Large intestine (tissue), 12 donors: ENCODE measurements at places on chromosomes 12 and 14.

GRCh38 chr14:90641615-90642243, 174.5 kb downstream of the TTC7B start:
- H3K27me3 ChIP-seq = no peaks in the 10 kb centered on the region
- H3K4me3 ChIP-seq = no peak overlapping the region
- no peaks in the 10 kb centered on the region for H3K36me3 ChIP-seq
- H3K27ac ChIP-seq = peak overlapping the region; percentile 49
- H3K4me1 ChIP-seq = peaks cover 13% of the 10 kb centered on the region
- no peak for DNase-seq

- no peak for DNase-seq
- H3K36me3 ChIP-seq = no peaks in the 10 kb centered on the region
- H3K27me3 ChIP-seq = no peaks in the 10 kb centered on the region
Measured at GRCh38 chr12:39427360-39427808, 15.5 kb downstream of the KIF21A start.

DNA sequence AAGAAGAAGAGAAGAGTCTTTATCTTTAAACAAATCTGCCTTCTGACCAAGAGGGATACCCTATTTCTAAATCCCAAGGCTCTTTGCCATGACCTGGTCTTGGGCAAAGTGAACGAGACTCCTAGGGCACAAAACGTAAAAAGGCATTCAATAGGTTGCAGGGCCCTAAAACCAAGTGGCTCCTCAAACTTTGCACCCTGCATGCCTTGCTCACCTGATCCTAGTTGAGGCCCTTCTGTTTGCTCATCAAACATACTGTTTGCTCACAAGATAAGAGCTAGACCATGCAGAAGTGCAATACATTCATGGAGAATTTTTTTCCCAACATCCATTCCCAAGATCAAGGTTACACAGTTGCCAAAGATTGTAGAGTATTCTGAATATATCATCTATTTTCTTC, 7.9 kb upstream of the PRH1 start:
- H3K4me3 ChIP-seq = no peak overlapping the region
- peak; percentile 61 for DNase-seq
- H3K36me3 ChIP-seq = no peaks in the 10 kb centered on the region
- H3K27me3 ChIP-seq = no peaks in the 10 kb centered on the region
- peak overlapping the region; percentile 26 for H3K27ac ChIP-seq

- no peaks in the 10 kb centered on the region for H3K27me3 ChIP-seq
- H3K4me3 ChIP-seq = no peak overlapping the region
- no peak overlapping the region for H3K27ac ChIP-seq
- DNase-seq = no peak
- no peaks in the 10 kb centered on the region for H3K4me1 ChIP-seq
- peaks cover 4% of the 10 kb centered on the region for H3K36me3 ChIP-seq
Measured at GRCh38 chr12:71555191-71555590, 108.5 kb downstream of the ZFC3H1 start.

- peaks cover 19% of the 10 kb centered on the region for H3K4me1 ChIP-seq
- H3K4me3 ChIP-seq = no peak overlapping the region
- H3K27ac ChIP-seq = no peak overlapping the region
Measured at GRCh38 chr12:27009881-27010301, 4.3 kb downstream of the TM7SF3 start.

GRCh38 chr12:94202245-94203180, 54.1 kb downstream of the PLXNC1 start:
- H3K36me3 ChIP-seq = no peaks in the 10 kb centered on the region
- H3K27me3 ChIP-seq = no peaks in the 10 kb centered on the region
- H3K4me1 ChIP-seq = no peaks in the 10 kb centered on the region
- H3K27ac ChIP-seq = no peak overlapping the region

DNA sequence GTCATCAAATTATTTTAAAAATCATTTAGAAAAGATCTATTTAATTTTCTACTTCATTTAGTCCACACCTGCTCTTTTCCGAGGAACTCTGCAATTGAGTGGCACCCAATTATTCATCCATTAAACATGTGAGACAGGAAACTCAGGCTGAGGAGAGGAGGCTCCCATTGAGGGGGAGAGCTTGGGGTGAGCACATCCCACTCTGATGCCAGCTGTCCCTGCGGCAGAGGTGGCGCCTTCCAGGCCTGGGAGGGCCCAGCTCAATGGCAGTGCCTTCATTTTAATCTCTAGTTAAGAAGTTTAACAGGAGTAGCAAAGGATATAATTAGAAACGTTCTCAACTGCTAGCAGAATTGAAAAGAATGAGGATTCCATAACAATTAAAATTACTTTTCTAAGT, 92.0 kb downstream of the ITPR2 start:
- no peak for DNase-seq
- H3K27me3 ChIP-seq = no peaks in the 10 kb centered on the region
- no peak overlapping the region for H3K27ac ChIP-seq
- H3K4me3 ChIP-seq = no peak overlapping the region
- no peaks in the 10 kb centered on the region for H3K4me1 ChIP-seq

GRCh38 chr12:30927222-30927611, 669 bp downstream of the TSPAN11 start:
- no peaks in the 10 kb centered on the region for H3K36me3 ChIP-seq
- H3K4me3 ChIP-seq = no peak overlapping the region
- no peak overlapping the region for H3K27ac ChIP-seq

GRCh38 chr14:21997300-21997699, 323.7 kb upstream of the OR4E1 start:
- H3K4me3 ChIP-seq = no peak overlapping the region
- DNase-seq = no peak
- no peaks in the 10 kb centered on the region for H3K36me3 ChIP-seq

- H3K36me3 ChIP-seq = no peaks in the 10 kb centered on the region
- H3K27me3 ChIP-seq = no peaks in the 10 kb centered on the region
- H3K4me1 ChIP-seq = no peaks in the 10 kb centered on the region
- no peak for DNase-seq
- no peak overlapping the region for H3K4me3 ChIP-seq
Measured at GRCh38 chr14:96398432-96398831, 6.5 kb downstream of the AK7 start.

DNA sequence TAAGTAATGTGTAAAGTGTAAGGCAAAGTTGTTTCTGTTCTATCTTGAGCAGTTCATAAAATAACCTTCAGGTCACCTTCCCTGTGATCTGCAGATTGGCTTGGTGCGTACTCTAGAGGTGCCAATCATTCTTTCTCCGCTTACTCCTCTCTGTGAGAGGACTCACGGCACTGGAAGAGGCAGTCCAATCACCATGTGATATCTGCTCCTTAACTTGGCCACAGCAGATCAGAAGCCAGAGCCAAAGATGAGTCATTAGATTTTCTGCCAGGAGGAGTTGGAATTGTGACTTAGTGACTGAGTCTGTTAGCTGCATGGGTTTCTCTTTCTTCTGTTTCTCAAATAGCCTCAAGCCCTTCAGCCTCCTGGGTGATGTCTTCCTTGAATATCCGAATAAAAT, 165.5 kb downstream of the SLC41A2 start:
- no peak for DNase-seq
- no peaks in the 10 kb centered on the region for H3K36me3 ChIP-seq
- no peaks in the 10 kb centered on the region for H3K27me3 ChIP-seq
- H3K4me3 ChIP-seq = no peak overlapping the region

DNA sequence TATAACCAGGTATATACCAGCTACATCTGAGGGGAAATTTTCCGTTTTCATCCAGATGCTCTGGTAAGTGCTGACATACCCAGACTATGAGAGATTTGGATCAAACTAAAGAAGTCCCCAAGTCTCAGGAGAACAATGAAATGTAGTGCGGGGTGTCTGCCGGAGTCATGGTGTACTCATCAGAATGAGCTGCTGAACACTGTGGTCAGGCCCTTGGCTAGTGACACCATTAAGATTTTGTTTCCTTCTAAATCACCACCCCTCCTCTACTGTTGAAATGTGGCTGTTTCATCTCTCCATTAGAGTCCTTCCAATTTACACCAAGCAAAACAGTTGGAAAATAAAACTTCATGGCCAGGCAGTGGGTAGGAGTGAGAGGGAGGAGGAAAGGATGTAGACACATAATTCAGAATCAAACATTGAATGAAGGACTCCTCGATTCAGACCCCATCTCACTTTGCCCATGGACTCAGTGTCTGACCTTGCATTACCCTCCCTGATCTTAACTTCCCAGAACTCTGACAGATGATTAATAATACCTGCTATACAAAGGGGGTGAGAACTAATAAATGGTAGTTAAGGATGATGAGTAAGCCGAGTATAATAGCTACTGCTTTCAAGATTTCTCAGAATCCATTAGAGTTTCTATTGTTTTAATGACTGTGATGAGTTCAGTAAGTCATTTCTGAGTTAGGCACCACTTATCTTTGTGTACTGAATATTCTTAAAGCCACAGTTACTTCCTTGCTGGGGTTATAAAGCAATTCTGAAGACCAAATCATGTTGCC, 127.4 kb downstream of the CRADD start:
- no peaks in the 10 kb centered on the region for H3K36me3 ChIP-seq
- H3K27ac ChIP-seq = peak overlapping the region; percentile 13
- no peaks in the 10 kb centered on the region for H3K4me1 ChIP-seq
- no peak overlapping the region for H3K4me3 ChIP-seq
- DNase-seq = no peak

- no peaks in the 10 kb centered on the region for H3K36me3 ChIP-seq
- no peak overlapping the region for H3K27ac ChIP-seq
- no peak for DNase-seq
- no peak overlapping the region for H3K4me3 ChIP-seq
- peaks cover 23% of the 10 kb centered on the region for H3K4me1 ChIP-seq
Measured at GRCh38 chr14:104081261-104081835, 4.2 kb upstream of the ASPG start.

- peaks cover 2% of the 10 kb centered on the region for H3K4me1 ChIP-seq
- no peak overlapping the region for H3K27ac ChIP-seq
- H3K4me3 ChIP-seq = no peak overlapping the region
Measured at GRCh38 chr12:53601296-53601847, 24.8 kb downstream of the ATF7 start.

- DNase-seq = no peak
- H3K4me1 ChIP-seq = no peaks in the 10 kb centered on the region
- no peaks in the 10 kb centered on the region for H3K36me3 ChIP-seq
Measured at GRCh38 chr12:102249079-102249841, 51.6 kb upstream of the PMCH start.

DNA sequence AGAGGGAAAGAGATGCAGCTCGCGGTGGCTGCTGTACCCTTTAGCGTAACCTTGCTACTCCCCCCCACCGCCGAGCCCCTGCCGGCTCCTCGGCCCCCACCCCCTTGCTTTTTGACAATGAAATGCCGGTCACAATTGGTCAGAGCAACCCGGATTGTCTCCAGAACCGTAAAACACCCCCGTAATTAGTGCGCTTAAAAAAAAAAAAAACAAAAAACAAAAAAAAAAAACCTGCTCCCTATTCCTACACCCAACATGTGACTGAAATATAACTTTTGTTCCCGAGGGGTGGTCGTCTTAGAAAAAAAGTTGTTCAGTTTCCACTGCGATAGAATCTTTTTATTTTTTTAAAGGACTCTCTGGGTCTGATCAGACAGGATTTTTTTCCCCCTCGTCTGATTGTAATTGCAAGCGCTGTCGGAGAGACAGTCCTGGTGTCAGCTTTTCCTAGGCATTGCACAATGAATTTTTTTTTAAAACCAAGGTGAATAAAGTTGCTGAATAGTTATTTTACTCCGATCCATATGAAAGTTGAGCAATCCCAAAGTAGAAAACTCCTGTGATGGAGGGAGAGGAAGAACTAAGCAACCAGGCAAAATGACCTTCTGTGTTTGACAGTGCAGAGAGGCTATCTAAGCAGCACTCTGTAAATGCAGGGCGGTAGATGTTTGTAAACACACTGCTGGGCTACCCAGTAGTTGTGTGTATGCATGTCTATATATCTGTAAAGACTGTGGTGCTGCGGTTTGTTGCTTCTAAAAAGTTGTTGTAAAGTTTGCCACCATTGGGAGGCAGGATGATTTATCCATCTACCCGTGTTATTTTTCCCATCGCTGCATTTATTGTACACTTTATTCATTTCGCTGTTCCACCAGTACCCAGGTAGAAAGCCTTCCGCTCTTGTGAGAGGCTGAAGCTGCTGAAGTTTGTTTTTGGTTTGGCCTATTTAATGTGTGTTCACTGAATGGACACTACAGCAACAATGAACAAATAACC, 1.1 kb downstream of the ETV6 start:
- H3K4me3 ChIP-seq = peak overlapping the region; percentile 95
- peak; percentile 27 for DNase-seq
- peak overlapping the region; percentile 98 for H3K27ac ChIP-seq

GRCh38 chr14:88417594-88417993, 32.1 kb downstream of the SPATA7 start:
- no peaks in the 10 kb centered on the region for H3K27me3 ChIP-seq
- H3K4me1 ChIP-seq = no peaks in the 10 kb centered on the region
- DNase-seq = no peak

- H3K27ac ChIP-seq = no peak overlapping the region
- H3K27me3 ChIP-seq = no peaks in the 10 kb centered on the region
- H3K4me3 ChIP-seq = no peak overlapping the region
Measured at GRCh38 chr14:49139593-49139992, 446.6 kb downstream of the RPS29 start.

DNA sequence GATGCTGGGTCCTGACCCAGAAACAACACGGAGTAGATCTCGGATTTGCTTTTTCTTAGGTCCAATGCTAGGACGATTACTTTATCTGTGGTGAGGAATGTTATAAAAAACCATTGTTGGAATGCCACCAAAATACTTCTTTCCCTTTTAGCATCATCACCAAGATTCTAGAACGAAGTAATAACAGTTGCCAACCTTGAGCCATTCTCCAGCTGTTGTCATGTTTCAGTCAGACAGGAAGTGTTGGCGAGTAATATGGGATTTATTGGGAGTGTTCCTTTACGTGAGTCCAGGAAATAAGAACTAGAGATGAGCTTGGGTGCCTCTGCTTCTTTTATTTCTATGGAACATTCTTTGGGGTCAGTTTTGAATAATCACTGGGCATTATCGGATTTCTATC, 892.9 kb downstream of the DIO2 start:
- DNase-seq = no peak
- H3K4me1 ChIP-seq = no peaks in the 10 kb centered on the region
- no peak overlapping the region for H3K27ac ChIP-seq
- no peak overlapping the region for H3K4me3 ChIP-seq
- H3K27me3 ChIP-seq = no peaks in the 10 kb centered on the region
- H3K36me3 ChIP-seq = no peaks in the 10 kb centered on the region

DNA sequence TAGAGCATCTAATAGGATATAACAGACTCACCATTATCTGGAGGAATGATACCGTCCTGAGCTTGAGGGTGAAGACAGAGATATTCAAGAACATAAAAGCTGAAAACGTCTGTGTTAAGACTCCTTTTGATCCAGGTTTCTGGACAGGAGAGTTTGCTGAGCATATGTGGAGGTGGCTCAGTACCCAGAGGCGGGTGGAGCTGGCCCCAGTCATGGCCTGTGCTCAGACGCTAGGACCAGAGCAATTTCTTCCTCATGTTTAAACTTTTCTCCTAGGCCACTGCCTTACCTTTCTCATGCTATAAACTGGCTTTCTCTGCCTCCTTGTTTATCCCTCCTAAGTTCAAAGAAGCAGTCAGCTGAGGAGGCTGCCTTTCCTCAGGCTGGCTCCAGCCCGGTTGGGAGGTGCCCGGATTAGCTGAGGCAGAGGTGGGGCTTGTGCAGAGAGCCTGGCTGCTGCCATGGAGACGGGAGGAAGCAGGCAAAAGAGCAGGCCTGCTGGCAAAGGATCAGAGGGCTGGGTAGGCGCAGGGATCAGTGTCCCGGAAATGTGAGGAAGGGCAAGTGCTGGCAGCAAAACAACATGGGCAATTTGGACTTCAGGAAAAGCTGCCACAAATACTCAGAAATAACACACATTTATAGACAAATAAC, 13.7 kb downstream of the COA8 start:
- H3K4me3 ChIP-seq = no peak overlapping the region
- peaks cover 3% of the 10 kb centered on the region for H3K4me1 ChIP-seq
- H3K27ac ChIP-seq = peak overlapping the region; percentile 56

- peaks cover 52% of the 10 kb centered on the region for H3K4me1 ChIP-seq
- no peak overlapping the region for H3K4me3 ChIP-seq
- H3K27me3 ChIP-seq = no peaks in the 10 kb centered on the region
- H3K27ac ChIP-seq = peak overlapping the region; percentile 87
- peak; percentile 78 for DNase-seq
- H3K36me3 ChIP-seq = no peaks in the 10 kb centered on the region
Measured at GRCh38 chr12:69834576-69834975, 9.5 kb downstream of the MYRFL start.
